ENCODE measurements at places on chromosomes 11 and 22.

- DNase-seq = no peak
- peaks cover 10% of the 10 kb centered on the region for H3K36me3 ChIP-seq
- no peak overlapping the region for H3K4me3 ChIP-seq
Observed at GRCh38 chr11:60740573-60740972, 16.1 kb downstream of the MS4A18 start.

DNA sequence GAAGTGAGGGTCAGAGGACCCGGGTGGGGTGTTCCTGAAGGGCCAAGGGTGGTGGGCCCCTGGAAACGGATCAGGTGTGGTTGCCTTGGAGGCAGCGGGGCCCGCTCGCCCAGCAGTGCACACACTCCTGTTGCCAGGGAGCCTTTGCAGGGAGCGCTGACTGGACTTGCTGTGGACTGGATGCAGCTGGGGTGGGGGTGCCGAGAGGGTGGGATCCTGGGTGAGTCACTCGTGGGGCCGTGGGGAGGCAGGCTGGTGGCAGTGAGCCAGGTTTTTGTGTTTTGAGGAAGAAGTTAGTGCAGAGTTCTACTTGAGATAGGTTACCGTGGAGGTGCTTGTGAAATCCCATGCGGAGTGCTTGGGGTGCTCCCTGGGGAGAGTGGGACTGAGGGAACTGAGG, 1.3 kb downstream of the MRPL23 start:
- H3K27ac ChIP-seq = no peak overlapping the region
- no peaks in the 10 kb centered on the region for H3K4me1 ChIP-seq
- no peak overlapping the region for H3K4me3 ChIP-seq
- no peaks in the 10 kb centered on the region for H3K36me3 ChIP-seq
- peaks cover 5% of the 10 kb centered on the region for H3K27me3 ChIP-seq

DNA sequence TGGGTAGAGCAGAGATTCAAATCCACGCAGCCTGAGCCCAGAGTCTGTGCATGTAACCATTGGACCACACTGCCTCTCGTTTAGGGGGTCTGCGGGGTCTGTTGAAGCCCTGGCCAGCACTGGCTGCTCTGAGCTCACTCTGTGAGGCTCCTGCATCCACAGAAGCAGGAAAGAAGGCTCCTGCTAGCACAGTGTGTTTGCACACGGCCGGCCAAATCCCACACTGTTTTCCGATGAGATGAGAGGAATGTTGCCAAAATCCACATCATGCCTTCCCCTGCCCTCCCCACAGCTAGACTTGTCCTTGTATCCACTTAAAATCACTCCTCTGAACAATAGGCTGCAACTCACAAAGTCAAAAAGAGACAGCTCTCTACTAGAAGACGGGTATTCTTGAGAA, 10.6 kb upstream of the SLC22A12 start:
- H3K4me1 ChIP-seq = no peaks in the 10 kb centered on the region
- H3K36me3 ChIP-seq = no peaks in the 10 kb centered on the region
- peaks cover 3% of the 10 kb centered on the region for H3K27me3 ChIP-seq
- no peak for DNase-seq
- no peak overlapping the region for H3K4me3 ChIP-seq

DNA sequence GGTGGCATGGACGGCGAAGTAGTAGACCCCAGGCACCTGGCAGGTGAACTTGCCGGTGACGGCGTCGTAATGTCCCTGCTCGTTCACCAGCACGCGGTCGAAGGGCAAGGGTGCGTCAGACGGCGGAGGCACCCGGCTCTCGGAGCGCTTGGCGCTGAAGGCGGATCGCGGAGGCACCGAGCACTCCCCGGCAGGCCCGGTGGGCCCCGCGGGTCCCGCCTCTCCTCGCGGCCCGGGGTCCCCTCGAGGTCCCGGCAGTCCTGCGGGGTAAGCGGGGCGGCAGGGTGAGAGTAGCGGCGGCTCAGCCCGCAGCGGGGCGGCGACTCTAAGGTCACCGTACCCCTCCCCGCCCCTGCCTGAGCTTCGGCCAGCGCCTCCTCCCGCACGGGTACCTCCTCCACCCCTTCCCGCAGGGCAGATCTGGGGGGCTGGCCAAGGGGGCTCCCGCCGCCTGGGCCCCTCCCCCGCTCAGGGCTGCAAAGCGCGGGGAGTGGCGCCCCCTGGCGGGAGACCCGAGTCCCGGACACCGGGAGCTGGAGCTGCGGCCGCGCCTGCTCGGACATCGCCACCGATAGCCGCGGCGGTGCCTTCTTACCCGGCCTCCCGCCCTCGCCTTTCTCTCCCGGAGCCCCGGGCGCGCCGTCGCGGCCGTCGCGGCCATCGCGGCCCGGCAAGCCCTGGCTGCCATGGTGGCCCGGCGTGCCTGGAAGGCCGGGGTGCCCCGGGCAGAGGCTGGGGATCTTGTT, 921 bp downstream of the C1QTNF5 start:
- peak overlapping the region; percentile 37 for H3K4me3 ChIP-seq
- no peak overlapping the region for H3K27ac ChIP-seq
- H3K4me1 ChIP-seq = peaks cover 46% of the 10 kb centered on the region
- DNase-seq = peak; percentile 80
- H3K36me3 ChIP-seq = no peaks in the 10 kb centered on the region
- H3K27me3 ChIP-seq = peaks cover 21% of the 10 kb centered on the region

DNA sequence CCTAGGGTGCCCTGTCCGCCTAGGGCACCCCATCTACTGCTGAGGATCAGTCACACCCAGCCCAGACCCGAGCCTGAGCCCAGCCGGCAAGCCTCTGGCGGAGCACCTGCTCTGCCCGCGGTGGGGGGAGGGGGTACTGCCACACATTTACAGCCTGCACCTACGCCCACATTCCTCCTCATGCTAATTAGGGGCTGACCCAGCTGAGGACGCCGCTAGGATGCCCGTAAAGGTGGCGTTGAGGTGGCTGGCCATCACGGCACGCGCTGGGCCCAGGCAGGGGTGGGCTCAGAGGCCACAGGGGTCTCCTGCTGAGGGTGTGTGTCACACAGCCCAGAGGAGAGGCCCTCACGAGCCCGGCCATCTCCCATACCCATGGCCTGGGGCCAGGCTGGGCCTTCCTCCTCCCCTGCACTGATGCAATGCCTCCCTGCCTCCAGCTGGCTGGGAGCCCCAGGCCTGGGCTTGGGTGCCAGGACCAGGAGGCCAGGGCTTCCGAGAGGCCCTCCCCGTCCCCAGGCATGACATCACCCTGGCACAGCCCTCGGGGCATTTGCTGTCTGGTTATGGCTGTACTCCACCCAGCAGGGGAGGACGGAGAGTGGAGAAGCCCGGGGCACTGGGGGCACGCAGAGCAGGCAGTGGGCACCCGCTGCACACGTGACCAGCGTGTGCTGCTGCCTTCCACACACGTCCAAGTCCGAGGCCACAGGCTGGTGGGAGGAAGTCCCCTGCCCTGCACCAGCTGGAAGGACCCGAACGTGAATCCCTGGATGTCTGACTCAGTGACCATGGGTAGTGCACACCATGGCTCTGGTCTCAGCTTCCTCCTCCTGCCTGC, 12.7 kb downstream of the DUSP8 start:
- no peak for DNase-seq
- H3K4me3 ChIP-seq = no peak overlapping the region
- H3K27me3 ChIP-seq = peaks cover 9% of the 10 kb centered on the region
- H3K4me1 ChIP-seq = no peaks in the 10 kb centered on the region
- H3K27ac ChIP-seq = no peak overlapping the region
- H3K36me3 ChIP-seq = no peaks in the 10 kb centered on the region

DNA sequence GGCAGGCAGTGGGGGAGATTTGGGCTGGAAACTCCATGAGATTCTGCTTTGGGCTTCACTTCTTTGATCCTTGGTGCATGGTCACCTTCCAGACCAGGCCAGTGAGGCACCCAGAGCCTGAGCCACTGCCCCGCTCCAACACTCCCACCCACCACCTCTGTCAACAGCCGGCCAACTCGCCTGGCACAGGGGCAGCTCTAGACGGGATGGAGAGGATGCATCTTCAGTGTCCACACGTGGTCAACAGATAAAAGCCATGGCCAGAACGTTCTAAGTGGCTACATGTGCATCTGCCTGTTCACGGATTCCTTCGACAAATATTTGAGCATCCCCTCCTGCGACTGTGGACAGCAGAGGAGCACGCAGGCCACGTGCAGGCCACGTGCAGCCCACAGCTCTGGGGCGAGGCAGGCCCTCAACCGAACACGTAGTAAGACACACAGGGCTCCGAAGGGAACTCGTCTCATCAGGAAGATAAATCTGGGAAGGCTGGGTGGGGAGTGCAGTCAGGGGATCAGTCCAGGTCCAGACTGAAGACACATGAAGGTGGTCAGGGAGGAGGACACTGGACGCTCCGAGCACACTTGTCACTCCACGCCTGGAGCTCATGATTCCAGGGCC, 1.2 kb downstream of the LRRC56 start:
- no peaks in the 10 kb centered on the region for H3K36me3 ChIP-seq

DNA sequence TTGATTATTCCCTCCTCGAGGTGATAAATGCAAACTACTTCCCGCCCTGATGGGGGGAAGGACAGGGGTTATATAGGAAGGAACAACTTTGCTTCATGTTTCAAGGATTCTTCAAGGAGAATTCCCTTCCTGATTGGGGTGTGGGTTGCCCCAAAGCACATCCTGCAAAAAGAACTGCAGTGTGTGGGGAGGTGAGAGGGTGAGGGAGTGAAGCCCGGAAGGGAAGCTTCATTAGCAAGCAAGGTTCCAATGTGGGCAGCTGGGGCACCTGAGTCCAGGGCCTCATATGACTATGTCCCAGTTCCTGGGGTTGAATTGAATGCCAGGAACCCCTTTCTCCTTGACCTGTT, 326.0 kb downstream of the MN1 start:
- peaks cover 5% of the 10 kb centered on the region for H3K27me3 ChIP-seq
- peaks cover 10% of the 10 kb centered on the region for H3K4me1 ChIP-seq
- H3K4me3 ChIP-seq = no peak overlapping the region
- no peaks in the 10 kb centered on the region for H3K36me3 ChIP-seq

- H3K4me3 ChIP-seq = no peak overlapping the region
- no peak for DNase-seq
- peaks cover 18% of the 10 kb centered on the region for H3K4me1 ChIP-seq
- H3K27ac ChIP-seq = peak overlapping the region; percentile 16
Observed at GRCh38 chr22:42300259-42301076, 30.0 kb upstream of the TCF20 start.

GRCh38 chr11:15228331-15228849, 113.7 kb downstream of the INSC start:
- H3K4me3 ChIP-seq = no peak overlapping the region
- no peaks in the 10 kb centered on the region for H3K36me3 ChIP-seq
- peaks cover 2% of the 10 kb centered on the region for H3K4me1 ChIP-seq
- no peak for DNase-seq
- no peak overlapping the region for H3K27ac ChIP-seq

DNA sequence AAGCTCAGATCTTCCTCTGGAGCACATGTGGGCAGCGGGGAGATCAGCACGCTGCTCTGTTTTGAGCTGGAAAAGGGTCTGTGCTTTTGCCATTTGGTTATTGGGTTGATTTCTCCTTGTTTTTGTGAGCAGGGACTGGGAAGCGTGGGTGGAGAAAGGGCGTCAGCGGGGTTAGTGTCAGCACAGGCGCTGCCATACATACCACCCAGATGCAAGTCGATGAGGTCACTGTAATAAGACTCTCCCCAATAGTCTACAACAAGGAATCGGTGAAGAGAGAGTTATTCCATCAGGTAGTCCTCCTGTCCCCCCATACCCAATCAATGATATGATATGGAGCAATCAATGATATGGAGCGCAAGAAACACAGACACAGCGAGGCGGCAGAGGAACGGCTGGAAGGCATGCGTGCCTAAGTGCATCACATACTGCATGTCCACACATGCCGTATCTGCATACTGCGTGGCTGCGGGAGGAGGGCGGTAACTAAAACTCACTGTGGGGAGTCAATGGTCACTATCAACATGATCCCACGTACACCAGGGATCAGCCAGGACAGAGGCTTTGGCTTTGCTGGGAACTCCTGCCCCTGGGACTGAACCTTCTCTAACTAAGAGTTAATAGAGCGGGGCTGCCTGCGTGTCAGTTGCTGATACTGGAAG, 29.5 kb upstream of the BID start:
- H3K4me1 ChIP-seq = peaks cover 12% of the 10 kb centered on the region
- no peak overlapping the region for H3K27ac ChIP-seq
- peaks cover 10% of the 10 kb centered on the region for H3K27me3 ChIP-seq
- peaks cover 28% of the 10 kb centered on the region for H3K36me3 ChIP-seq

DNA sequence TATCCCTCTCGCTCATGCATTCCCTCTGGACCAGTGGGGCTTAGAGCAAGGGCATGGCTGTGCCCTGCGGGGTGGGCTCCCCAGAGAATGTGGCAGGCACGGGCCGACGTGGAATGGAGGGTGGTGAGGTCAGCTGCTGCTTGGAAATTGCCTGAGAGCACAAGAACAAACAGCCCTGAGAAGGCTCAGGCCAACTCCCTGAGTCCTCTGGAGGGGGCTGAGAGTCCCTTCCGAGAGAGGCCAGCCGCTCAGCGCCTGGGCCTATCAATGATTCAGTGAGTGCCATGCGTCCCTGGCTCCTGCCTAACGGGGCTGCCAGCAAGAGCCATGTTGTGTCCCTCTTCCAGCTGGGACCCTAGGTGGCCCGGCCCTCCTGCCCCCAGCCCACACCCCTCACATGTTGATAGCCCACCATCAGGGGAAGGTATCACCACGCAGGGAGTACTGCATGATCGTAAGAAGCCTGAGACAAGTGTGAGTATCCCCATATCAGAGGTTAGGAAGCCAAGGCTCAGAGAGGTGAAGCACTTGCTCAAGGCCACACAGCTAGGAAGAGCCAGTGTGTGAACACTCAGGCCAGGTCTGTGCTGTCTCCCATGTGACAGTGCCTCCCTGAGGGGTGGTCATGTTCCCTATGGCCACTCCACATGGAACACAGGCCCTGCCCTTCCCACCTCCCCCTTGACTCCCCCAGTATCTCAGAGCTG, 55.8 kb downstream of the NECTIN1 start:
- H3K36me3 ChIP-seq = peaks cover 20% of the 10 kb centered on the region
- H3K27ac ChIP-seq = no peak overlapping the region
- peaks cover 3% of the 10 kb centered on the region for H3K27me3 ChIP-seq
- H3K4me3 ChIP-seq = no peak overlapping the region
- H3K4me1 ChIP-seq = peaks cover 12% of the 10 kb centered on the region

DNA sequence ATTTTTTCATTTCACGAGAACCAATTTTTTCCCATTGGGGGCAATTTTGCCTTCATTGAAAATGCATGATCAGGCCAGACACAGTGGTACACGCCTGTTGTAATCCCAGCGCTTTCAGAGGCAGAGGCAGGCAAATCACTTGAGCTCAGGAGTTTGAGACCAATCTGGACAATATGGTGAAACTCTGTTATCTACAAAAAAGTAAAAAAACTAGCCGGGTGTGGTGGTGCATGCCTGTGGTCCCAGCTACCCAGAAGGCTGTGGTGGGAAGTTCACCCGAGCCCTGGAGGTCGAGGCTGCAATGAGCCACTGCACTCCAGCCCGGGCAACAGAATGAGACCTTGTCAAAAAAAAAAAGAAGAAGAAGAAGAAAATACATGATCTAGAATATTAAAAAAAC, 19.2 kb upstream of the UPK3A start:
- no peak overlapping the region for H3K4me3 ChIP-seq
- no peaks in the 10 kb centered on the region for H3K36me3 ChIP-seq
- peaks cover 2% of the 10 kb centered on the region for H3K27me3 ChIP-seq
- no peak for DNase-seq
- no peak overlapping the region for H3K27ac ChIP-seq
- no peaks in the 10 kb centered on the region for H3K4me1 ChIP-seq

All from endothelial cell (in vitro differentiated cells).